Peyer's patch (tissue), 4 donors: ENCODE measurements at places on chromosomes 1 and 21. TPM values are rescaled to one million over a fixed set of nuclear protein-coding genes. Genes with fewer than 3 reads are reported as not detected.

DNA sequence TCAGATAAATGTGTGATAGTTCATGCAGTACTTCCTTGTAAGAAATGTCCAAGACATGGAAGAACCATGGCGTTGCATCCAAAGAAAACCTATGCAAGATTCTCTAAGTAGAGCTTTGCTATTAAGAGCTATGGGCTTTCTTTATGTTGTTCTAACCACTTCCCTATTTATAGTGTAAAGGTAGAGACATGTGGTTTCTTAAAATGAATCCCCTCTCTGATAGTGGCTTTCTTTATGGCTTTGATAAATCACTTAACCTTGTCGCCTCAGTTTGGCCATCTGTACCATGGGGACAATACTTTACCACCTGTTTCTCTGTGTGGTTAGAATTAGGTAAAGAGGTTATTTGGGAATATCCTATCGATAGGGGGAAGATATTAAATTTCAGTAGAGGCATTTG is 305.5 kb downstream of the NFIA start:
- no peaks in the 10 kb centered on the region for H3K4me1 ChIP-seq
- no peaks in the 10 kb centered on the region for H3K27me3 ChIP-seq
- DNase-seq, result no peak
- no peak overlapping the region for H3K27ac ChIP-seq

DNA sequence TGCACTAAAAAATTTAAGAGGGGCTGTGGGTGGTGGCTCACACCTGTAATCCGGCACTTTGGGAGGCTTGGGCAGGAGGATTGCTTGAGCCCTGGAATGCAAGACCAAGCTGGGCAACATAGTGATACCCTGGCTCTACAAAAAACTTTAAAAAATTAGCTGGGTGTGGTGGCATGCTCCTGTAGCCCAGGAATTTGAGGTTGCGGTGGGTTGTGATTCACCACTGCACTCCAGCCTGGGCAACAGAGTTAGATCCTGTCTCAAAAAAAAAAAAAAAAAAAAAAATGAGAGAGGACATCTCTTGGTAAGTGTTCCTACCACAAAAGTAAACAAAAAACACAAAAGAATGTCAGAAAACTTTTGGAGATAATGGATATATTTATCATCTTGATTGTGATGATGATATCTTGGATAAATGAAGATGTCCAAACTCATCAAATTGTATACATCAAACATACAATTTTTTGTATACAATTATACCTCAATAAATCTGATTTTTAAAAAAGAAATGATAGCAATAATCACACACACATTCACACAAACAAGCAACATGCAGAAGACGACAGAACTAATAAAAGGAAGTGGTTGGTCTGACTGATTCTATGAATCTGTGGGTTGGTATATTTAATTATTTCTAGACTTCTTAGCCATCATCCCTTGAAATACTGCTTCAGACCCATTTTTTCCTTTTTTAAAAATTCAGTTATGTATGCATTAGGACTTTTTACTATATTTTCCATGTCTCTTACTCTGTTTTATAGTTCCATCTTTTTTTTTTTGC is 465.9 kb downstream of the PLA2G4A start:
- no peaks in the 10 kb centered on the region for H3K27me3 ChIP-seq
- H3K4me1 ChIP-seq, result no peaks in the 10 kb centered on the region
- no peak overlapping the region for H3K4me3 ChIP-seq
- no peaks in the 10 kb centered on the region for H3K36me3 ChIP-seq
- no peak overlapping the region for H3K27ac ChIP-seq

The VAV3 gene
- 60.9 TPM for total RNA-seq

The TMEM79 gene
- 4.1 TPM for total RNA-seq

The KRTAP25-1 gene
- total RNA-seq, result not detected

The RAB3B gene
- 1.4 TPM for total RNA-seq

- H3K27ac ChIP-seq, result peak within 1 kb of the TSS; percentile 30
- H3K27me3 ChIP-seq, result no peaks in the 10 kb centered on the region
- no peaks in the 10 kb centered on the region for H3K36me3 ChIP-seq
Observed at GRCh38 chr1:170664093-170664827, at the start of gene PRRX1. Gene PRRX1, plus strand, starts transcription at chr1:170664131. Its CDS starts 88 bp downstream, at chr1:170664219.

The NECTIN4 gene
- total RNA-seq, result 1.8 TPM

DNA sequence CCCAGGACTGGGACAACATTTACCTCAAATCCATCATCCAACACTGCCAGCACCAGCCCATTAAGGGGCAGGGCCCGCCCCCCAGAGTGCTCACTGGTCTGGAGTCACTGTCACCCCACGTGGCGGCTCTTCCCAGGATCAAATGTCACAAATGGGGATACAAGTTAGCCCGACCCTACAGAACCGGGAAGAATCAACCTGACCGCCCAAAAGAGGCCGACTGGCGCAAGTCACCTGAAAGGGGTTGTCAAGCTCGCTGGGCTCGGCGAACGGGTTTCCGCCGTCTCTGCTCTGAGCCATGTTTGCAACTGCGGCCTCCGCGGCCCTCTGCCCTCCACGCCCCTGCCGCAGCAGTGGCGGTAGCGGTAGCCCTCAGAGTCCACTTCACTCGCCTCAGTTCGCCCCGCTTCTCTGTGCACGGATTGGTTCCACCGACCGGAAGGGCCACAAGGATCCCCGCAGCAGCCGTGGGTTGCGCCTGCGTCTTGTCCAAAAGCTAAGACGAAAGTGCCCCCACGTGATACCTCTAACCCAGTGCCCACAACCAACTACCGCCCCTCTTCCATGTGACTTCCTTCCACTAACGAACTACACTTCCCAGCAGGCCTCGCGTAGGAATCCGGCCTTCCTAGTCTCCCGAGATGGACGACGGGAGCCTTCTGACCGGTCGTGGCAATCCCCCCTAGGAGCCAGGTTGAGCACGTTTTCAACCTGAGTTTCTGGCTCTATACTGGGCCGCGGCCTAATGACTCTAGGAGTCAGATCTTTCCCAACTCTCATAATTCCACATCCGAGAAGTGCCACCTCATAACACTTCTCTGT is at the start of gene SCAMP3:
SCAMP3 (minus strand) TSS at position 509 of the 822 bp plus-strand sequence; CDS start at position 300, 209 bp downstream.
- DNase-seq, result peak; percentile 98
- peaks cover 4% of the 10 kb centered on the region for H3K4me1 ChIP-seq
- H3K36me3 ChIP-seq, result peaks cover 66% of the 10 kb centered on the region
- peak within 1 kb of the TSS; percentile 84 for H3K27ac ChIP-seq
